CD4-positive, alpha-beta memory T cell (primary cell): ENCODE measurements at places on chromosomes 4 and X.
A peak's percentile ranks its signal among the peaks of the same experiment; 100 is the strongest.

DNA sequence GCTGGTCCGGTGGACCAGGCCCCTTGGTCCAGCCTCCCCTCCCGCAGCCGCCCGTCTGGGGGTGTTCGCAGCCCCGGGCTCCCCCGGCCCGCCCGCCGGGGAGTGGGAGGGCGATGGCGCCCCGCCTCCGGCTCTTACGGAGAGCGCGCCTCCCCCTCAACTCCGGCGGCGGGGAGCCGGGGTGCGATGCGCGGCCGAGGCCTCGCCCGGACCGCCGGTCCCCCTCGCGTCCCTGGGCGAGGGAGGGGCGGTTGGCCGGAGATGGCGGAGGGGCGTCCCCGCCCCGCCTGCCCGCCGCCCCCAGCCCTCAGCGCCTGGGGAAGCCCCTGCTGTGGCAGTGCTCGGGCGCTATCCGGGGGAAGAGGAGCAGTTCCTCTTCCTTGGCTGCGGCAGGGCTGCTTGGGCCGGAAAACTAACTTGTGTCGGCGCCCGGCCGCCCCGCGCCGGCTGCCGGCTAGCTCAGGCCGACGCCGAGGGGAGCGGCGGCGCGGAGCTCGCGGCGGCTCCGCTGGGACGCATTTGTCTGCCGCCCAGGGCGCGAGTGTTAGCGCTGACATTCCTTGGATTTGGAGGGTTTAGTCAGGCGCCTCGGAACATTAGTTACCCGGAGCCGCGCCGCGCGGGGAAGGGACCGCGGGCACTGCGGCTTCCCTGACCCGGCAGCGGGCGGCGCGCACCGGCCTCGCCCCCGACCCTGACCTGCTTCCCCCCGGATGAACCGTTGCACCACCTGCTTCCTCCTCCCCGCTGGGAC lies 994 bp downstream of the GALNT7 start:
- peak overlapping the region; percentile 58 for H3K27ac ChIP-seq
- DNase-seq, result peak; percentile 67
- peaks cover 31% of the 10 kb centered on the region for H3K4me1 ChIP-seq
- no peaks in the 10 kb centered on the region for H3K36me3 ChIP-seq

DNA sequence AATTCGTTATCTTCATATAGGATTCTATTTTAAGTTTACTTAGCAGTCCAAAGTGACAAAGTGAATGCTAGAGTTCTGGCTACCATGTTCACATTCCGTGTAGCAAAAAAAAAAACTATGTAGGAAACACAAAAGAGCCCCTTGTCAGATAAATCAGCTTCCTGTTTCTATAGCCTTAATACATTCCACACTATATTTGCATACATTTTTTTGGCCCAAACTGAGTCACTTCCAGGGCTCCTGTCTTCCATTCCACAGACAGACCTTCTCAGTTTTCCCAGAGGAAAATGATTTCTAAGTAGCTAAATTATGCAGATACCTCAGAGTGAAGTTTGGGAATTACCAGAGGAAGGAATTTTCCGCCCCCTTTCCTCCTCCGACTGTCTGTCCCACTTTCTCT lies 841.9 kb upstream of the HS3ST1 start:
- no peak for DNase-seq
- H3K4me1 ChIP-seq, result no peaks in the 10 kb centered on the region
- no peak overlapping the region for H3K4me3 ChIP-seq
- H3K27ac ChIP-seq, result no peak overlapping the region
- H3K36me3 ChIP-seq, result no peaks in the 10 kb centered on the region
- no peaks in the 10 kb centered on the region for H3K27me3 ChIP-seq

DNA sequence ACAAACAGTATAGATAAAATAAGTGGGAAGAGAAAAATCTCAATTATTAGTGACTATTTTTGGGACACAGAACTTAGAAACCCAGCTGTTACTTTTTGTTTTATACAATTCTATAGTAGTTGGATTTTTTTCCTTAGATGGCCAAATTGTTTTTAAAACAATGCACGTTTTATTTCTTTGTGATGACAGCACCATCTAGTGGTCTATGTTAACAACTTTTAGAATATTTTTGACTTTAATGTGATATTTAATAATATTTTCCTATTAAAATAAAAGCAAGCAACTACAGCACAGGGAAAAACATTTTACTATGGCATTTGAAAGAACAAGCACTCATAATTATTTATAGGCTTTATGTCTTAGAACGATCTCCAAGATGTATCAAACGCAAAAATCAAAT lies 5.6 kb upstream of the SMIM31 start:
- no peaks in the 10 kb centered on the region for H3K27me3 ChIP-seq
- H3K4me1 ChIP-seq, result no peaks in the 10 kb centered on the region
- no peak overlapping the region for H3K4me3 ChIP-seq
- no peak overlapping the region for H3K27ac ChIP-seq

GRCh38 chr4:152099555-152099954 lies 338.7 kb upstream of the GATB start:
- no peaks in the 10 kb centered on the region for H3K36me3 ChIP-seq
- H3K4me1 ChIP-seq, result peaks cover 95% of the 10 kb centered on the region
- peak overlapping the region; percentile 78 for H3K27ac ChIP-seq
- H3K4me3 ChIP-seq, result peak overlapping the region; percentile 2
- H3K27me3 ChIP-seq, result no peaks in the 10 kb centered on the region

DNA sequence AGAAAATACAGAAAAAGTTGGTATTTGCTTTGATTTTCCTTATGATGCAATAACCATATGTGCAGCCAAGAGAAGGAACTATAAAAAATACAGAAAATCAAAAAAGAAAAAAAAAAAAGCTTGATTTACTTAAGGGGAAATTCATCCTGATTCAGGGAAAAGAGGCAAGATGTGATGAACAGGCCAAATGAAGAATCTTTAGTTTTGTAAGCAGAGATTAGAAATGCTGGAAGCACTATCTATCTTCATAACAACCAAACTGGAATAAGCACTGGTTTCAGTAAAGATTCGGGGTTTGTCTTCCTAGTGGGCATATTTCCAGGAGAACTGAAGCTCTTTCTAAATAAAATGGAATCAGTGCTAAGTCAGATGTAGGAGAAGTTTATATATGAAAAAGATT lies 82.9 kb upstream of the KCNIP4 start:
- no peaks in the 10 kb centered on the region for H3K27me3 ChIP-seq
- no peak overlapping the region for H3K4me3 ChIP-seq
- no peak overlapping the region for H3K27ac ChIP-seq
- H3K4me1 ChIP-seq, result no peaks in the 10 kb centered on the region

DNA sequence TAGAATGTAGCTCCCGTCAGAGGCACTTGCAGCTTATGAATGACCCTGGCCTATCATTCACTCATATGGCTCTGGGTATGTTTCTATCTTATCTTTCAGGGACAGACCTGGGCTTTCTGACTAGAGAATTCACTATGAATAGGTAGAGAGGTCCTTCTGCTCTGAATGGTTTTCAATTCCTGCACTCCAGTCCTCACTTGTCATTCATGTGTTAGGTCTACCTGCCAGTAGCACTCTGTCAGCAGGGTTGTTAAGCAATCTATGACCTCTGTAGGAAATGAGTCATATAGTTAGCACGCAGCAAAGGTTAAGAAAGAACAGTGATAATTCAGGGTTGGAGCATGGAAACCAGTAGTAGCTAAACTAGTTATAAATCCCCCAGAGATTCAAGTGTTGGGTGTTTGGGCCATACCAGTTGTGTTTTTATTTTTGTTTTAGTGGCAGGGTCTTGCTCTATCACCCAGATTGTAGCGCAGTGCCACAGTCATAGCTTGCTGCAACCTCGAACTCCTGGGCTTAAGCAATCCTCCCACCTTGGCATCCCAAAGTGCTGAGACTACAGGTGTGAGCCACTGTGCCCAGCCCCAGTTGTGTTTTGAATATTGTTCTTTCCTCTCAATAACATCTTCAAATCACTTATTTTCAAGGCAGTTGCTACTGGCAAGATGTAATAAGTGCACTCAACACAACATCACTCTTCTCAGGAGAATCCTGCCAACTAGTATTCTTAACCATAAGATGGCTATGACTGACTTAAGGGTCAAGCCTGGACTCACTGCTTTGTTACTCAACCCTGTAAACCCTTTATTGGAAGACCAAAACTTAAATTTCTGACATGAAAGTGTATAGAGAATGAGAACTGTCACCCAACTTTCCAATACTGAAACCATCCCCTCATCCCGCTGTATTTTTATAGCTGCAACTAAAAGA lies 25.1 kb downstream of the ARL13A start:
- no peak overlapping the region for H3K4me3 ChIP-seq
- DNase-seq, result no peak
- H3K4me1 ChIP-seq, result no peaks in the 10 kb centered on the region
- H3K27ac ChIP-seq, result no peak overlapping the region
- H3K27me3 ChIP-seq, result no peaks in the 10 kb centered on the region

- H3K4me3 ChIP-seq, result no peak overlapping the region
- no peaks in the 10 kb centered on the region for H3K36me3 ChIP-seq
- no peaks in the 10 kb centered on the region for H3K27me3 ChIP-seq
- DNase-seq, result no peak
- H3K27ac ChIP-seq, result no peak overlapping the region
These were observed 18.0 kb upstream of the MAEA start for GRCh38 chr4:1271686-1272085.

GRCh38 chr4:187436251-187436650 lies 559.3 kb upstream of the ZFP42 start:
- H3K4me3 ChIP-seq, result no peak overlapping the region
- no peak overlapping the region for H3K27ac ChIP-seq
- no peak for DNase-seq
- H3K4me1 ChIP-seq, result no peaks in the 10 kb centered on the region
- H3K27me3 ChIP-seq, result no peaks in the 10 kb centered on the region

DNA sequence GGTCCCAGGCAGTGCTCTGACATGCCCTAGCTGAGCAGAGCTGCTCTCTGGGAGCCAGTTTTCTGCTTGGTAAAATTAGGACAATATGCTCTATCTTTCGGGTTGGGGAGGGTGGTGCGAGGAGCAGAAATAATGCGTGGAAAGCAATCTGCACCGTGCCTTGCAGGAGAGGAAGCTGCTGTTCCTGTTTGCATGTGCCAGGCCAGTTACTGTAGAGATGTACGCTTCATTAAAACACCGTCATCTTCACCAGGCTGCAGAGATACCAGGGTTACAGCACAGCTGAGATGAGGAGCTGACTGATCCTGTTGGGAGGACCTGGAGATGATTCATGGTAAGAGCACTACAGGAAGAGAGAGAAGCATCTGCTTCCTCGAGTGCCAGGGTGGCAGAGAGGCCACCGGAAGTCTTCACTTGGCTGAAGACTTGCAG lies 29.5 kb upstream of the IRF2 start:
- DNase-seq, result peak; percentile 17
- H3K27me3 ChIP-seq, result no peaks in the 10 kb centered on the region
- H3K4me3 ChIP-seq, result no peak overlapping the region
- H3K27ac ChIP-seq, result peak overlapping the region; percentile 28
- H3K36me3 ChIP-seq, result no peaks in the 10 kb centered on the region
- H3K4me1 ChIP-seq, result peaks cover 20% of the 10 kb centered on the region

- peaks cover 7% of the 10 kb centered on the region for H3K4me1 ChIP-seq
- H3K4me3 ChIP-seq, result no peak overlapping the region
- H3K36me3 ChIP-seq, result no peaks in the 10 kb centered on the region
- no peak for DNase-seq
These were observed 25.7 kb downstream of the AFF1 start for GRCh38 chr4:86960557-86960961.

GRCh38 chrX:124348182-124348581 lies 1.8 kb downstream of the SH2D1A start:
- H3K27ac ChIP-seq, result peak overlapping the region; percentile 52
- no peaks in the 10 kb centered on the region for H3K36me3 ChIP-seq
- DNase-seq, result no peak
- no peaks in the 10 kb centered on the region for H3K27me3 ChIP-seq
- H3K4me1 ChIP-seq, result peaks cover 42% of the 10 kb centered on the region

DNA sequence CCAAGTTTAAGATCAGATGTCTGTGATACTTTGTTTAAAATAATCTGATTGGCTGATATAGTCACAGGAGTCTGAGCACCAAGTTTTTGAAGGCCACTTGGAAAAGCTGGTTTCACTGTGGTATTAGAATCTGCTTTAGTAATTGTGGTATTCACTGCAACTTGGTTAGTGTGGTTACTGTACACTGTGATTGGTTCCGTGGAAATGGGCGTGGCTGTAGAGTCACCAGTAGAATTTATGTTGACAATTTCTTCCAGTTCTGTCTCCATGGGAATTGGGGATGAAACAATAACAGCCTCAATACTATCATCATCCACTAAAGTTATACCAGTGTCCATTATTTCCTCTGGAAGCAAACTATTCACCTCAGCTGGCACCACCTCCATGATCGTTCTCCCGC lies 26.2 kb downstream of the LIN54 start:
- peaks cover 14% of the 10 kb centered on the region for H3K36me3 ChIP-seq
- peaks cover 8% of the 10 kb centered on the region for H3K4me1 ChIP-seq
- DNase-seq, result no peak

DNA sequence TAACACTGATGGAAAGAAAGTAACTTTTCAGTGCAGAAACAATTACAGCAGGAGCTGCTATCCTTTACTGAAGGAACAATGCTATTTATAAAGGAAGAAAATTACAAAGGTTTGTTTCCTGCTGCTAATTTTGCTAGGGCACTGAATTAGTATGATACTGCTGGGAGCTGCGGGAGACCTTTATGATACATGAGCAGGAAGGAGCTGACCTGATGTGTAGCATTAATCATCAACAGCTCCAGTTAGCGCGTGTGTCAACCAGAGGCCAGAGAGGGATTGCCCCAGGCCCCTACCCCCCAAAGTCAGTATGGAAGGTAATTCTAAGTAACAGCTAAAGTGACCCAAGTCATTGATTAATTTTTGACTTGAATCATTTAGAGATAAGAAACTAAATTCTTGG lies 728.9 kb downstream of the PCDH18 start:
- H3K27ac ChIP-seq, result no peak overlapping the region
- DNase-seq, result no peak
- no peaks in the 10 kb centered on the region for H3K4me1 ChIP-seq
- no peak overlapping the region for H3K4me3 ChIP-seq

DNA sequence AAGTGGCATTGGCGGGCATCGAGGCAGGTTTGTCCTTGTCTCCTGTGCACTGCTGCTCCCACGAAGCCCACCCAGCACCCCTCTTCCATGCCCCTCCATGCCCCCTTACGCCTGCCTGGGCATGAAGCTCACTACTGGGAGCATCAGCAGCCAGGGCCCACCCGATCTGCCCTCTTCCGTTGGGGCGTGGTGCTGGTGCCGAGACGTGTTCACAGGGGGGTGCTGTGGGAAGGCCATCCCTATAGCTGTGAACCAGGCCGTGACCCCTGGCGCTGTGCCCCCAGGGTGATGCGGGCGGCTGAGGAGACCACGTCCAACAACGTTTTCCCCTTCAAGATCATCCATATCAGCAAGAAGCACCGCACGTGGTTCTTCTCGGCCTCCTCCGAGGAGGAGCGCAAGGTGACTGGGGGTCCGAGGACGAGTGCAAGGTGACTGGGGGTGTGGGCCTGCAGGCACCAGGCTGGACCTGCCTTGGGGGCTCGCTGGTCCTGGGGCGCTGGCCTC lies 19.3 kb upstream of the ADD1 start:
- H3K4me3 ChIP-seq, result no peak overlapping the region
- no peak overlapping the region for H3K27ac ChIP-seq
- H3K27me3 ChIP-seq, result no peaks in the 10 kb centered on the region
- DNase-seq, result no peak

GRCh38 chrX:151596282-151596681 lies 32.8 kb downstream of the PASD1 start:
- H3K36me3 ChIP-seq, result no peaks in the 10 kb centered on the region
- no peak for DNase-seq
- no peak overlapping the region for H3K4me3 ChIP-seq
- no peaks in the 10 kb centered on the region for H3K4me1 ChIP-seq

GRCh38 chr4:41633321-41633720 lies 95.4 kb downstream of the LIMCH1 start:
- H3K36me3 ChIP-seq, result no peaks in the 10 kb centered on the region
- no peak overlapping the region for H3K27ac ChIP-seq
- no peaks in the 10 kb centered on the region for H3K27me3 ChIP-seq
- H3K4me1 ChIP-seq, result no peaks in the 10 kb centered on the region

- H3K36me3 ChIP-seq, result no peaks in the 10 kb centered on the region
- H3K27ac ChIP-seq, result no peak overlapping the region
- H3K4me3 ChIP-seq, result no peak overlapping the region
- H3K4me1 ChIP-seq, result no peaks in the 10 kb centered on the region
These were observed 58.6 kb upstream of the PAGE1 start for GRCh38 chrX:49754233-49754857.
